Hippocampal formation (tissue), 2 donors: ENCODE measurements at places on chromosomes 4 and X.

DNA sequence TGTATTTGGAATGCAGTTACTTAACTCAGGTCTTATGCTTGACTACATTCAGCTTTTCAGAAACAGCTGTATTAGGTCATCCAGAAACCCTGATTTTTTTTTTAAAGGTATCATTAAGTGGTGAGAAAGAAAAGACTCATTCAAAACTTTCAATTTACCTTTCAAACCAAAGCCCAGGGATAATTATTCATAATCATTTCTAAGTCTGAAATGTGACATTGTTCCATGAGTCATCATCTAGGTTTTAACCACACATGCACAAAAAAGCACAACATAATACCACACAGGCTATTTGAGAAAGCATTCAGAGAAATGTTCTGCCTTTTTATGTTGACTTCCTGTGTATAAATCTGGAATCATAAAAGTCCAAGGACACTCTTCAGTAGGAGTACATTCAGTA is 288.2 kb downstream of the IL1RAPL2 start:
- DNase-seq = no peak

DNA sequence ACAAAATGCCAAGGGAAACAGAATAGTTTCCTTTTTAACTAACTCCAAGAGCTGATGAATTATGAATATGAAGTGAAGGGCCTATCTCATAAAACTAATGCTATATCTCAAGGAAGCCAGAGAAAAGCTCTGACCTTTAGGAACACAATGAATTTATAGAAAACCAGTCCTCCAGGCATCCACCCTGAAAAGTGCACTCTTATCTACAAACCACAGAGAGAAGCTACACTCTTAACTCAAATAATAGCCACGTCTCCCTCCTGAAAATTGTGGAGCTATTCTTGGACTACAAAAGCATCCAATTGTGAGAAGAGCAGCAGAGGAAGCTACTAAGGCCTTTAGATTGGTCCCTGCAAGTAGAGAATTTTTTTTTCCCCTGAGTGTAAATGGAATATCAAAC is 253.9 kb downstream of the IL15 start:
- DNase-seq = no peak

DNA sequence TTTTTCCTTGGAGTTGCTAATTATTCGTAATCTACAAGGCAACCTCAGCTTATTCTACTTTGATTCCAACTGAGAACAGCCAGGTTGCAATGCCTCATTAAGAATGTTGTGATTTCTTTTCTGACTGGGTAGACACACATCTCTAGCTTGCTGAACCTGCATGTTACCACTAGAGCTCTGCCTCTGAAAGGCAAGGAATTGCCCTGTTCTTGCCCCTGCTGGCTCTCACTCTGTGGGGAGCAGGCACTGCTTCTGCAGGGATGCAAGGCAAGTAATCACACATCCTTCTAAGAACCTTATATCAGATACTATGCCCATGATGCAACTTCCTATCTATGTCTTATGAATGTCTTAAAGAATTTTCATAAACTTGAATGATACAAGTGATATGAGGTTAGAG is 503.2 kb downstream of the PACRGL start:
- no peak for DNase-seq

DNA sequence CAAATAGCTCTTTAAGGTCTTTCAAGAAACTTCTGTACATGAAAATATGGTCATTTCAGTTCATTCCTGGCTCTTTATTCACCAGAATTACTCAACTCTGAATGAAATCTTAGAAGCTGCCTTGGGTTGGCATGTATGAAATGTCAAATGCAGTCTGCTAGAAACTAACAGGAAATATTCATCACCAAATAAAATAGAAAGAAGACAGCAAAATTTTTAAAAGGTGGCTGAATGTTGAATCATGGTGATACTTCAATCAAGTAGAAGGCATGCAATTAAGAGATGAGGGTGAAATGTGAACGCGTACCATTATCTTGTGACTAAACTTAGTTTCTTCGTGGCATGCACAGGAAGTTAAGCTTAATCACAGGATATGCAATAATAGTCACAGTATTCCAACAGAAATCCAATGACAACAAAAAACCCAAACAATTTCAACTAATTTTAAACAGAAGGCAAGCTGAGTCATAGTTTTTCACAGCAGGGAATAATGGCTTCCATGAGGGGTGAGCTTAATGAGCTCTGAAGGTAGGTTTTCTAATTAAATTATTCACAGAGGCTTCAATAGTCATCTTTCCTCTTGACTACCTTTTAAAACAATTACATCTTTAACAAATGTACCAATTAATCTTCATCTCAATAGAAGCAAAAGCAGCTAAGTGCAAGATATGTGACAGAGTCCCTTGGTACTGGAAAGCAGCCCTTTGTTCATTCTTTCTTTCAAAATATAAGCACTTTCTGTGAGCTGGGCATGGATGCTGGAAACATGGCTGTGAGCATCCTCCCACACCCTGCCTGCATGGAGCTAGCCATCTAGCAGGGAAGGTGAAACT is 44.5 kb downstream of the SCFD2 start:
- DNase-seq = no peak

DNA sequence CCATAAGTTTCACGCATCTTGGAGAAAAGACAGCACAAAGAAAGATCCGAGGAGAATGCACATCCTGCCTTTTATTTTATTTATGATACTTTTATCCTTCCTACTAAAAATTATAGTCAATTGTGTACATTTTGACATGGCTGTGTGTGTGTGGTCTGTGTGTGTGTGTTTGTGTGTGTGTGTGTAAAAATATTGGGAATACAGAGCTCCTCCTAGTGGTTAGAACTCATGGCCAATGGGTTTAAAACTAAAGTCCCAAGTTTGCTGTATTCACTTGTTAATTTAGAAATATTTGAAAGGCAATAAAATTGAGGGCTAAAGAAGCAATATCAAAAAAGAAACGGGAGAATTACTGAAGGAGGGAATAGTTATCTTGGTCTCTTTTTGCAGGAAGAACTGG is 47.5 kb downstream of the NKX6-1 start:
- DNase-seq = no peak
